ENCODE measurements at places on chromosomes 2 and 18.

DNA sequence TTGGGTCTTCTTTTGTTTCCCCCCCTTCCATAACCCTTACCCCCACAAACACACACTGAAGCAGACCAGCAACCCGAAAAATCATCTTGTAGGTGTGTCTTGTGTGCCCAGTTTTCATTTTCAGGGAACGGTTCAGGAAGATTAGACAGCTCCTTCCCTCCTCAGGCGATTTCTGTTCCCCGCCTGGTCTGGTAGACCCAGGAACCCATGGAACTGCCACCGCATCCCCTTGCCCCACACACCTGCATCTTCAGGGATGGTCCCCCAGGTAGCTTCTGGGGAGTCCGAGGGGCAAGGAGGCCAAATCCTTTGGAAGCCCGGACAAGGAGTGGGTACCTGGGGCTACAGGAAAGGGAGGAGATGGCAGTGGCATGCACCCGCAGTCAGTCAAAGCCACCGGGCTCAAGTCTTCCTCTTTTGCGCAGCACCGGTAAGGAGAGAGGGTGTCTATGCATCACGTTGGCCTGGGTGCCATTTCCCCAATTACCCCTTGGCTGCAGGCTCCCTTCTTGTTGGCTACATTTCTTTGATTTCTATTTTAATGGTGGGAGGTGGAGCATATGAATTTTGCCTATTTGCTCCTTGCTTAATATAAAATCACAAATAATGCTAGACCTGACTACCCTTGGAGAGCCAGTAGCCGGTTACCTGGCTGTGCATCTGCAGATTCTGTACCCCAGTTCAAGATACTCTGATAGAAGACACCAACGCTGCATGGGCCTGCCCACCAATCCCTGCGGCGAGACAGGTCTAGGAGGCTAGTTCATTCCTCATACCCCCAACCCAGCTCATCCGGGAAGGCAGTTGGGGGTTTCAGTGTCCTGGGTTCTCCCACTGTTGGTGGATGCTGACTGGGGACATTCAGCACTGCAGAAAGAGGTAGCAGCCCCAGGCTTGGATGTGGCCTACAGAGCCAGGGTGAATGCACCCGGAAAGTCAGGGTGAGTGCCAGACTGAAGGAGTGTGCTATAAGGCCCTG lies 30.0 kb upstream of the ATP6V1B1 start:
- no peak for DNase-seq

DNA sequence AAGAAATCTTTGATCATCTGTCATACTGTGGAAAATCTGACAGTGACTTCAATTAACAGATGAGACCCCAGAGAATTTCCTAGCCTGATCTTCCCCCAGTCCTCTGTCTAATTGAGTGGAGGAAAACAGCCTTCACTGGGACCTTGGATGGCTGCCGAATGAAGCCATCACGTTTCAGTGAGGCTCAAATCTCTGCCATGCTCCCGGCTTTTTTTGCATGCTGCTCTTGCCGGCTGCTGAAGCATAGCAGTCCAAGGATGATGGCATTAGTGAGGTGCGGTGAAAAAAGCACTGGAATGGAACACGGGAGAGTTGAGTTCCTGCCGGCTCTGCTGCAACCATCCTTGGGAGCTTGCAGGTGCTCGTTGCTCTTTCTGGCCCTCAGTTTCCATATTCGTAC lies 430.5 kb downstream of the SLC4A3 start:
- DNase-seq: no peak

DNA sequence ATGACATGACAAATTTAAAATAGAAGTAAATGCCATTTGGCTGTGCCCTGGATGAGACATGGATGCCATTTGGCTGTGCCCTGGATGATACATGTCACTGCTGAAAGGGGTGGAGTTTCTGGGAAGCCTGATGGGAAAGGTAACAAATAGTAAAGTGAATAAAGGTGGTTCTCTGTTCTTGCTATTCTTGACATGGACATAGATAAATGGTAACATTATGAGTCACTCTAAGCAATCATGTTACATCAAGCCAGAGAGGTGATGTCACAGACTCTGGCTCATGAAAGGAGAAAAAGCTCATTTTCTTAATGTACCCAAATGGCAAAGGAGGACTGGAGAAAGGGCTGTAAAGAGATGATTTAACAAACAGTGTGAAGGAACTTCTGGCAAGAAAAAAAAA lies 86.4 kb downstream of the EML6 start:
- no peak for DNase-seq

- DNase-seq: no peak
These were observed 58.4 kb downstream of the RABL2A start for GRCh38 chr2:113685471-113685870.

DNA sequence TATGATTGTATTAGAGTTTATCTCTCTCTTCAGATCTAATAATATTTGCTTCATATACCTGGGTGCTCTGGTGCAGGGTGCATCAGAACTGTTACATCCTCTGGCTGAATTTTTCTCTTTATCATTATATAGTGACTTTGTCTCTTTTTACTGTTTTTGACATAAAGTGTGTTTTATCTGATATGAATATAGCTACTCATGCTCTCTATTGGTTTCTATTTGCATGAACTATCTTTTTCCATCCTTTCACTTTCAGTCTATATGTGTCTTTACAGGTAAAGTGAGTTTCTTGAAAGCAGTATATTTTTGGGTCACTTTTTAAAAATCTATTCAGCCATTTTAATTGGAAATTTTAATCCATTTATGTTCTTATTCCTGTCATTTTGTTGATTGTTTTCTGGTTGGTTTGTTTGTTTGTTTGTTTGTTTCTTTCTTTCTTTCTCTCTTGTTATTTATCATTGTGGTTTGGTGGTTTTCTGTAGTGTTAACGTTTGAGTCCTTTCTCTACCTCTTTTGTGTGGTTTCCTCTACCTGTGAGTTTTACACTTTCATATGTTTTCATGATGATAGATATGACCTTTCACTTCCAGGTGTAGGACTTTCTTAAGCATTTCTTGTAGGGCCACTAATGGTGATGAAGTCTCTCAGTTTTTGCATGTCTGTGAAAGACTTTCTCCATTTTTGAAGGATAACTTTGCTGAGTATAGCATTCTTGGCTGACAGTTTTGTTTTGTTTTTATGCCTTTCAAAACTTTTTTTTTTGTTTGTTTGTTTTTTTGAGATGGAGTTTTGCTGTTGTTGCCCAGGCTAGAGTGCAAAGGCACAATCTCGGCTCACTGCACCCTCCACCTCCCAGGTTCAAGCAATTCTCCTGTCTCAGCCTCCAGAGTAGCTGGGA lies 54.9 kb downstream of the CCNT2 start:
- DNase-seq: peak; percentile 52

GRCh38 chr2:21404827-21405625 lies 281.3 kb downstream of the TDRD15 start:
- DNase-seq: no peak

DNA sequence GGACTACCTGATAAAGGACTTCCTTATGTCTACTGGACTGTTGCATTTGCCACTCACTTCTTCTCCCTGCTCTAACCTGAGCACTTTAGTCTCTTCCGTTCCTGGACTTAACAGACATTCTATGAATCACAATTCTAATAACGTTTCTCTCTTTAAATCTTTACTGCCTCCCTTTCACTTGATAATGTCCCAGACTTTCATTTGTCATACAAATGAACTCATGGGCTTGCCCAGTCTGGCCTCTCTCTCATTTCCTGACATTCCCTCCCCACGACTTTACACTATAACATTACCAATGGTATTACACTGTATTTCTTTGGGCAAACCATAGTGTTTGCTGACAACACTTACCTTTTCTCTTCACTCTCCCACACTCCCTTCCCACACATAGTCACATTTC lies 540.7 kb upstream of the TMEFF2 start:
- DNase-seq: no peak

DNA sequence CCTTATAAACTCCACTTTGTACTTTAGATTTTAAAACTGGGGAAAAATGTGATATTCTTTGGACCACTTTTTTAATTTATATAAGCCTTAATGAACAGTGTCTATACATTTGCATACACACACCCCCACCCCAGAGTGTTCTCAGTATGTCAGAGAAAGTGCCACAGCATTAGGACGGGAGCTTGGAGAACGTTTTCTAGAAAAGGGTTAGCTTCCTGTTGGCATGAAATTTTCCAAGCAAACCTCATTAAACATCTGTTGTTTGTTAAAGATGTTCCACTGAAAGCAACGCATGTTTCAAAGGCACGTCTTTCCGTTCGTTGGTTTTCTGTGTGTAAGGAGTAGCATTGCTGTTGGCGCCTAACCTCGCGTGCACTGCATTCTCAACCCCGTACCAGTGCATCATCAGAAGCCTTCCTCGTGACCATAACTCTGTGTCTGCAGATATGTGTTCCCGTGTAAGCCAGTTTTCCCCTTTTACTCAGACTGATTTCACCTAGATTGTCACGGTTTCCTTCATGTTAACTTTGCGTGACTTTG lies 228.5 kb downstream of the ALPK2 start:
- DNase-seq: no peak

GRCh38 chr2:229586746-229587705 lies 127.3 kb downstream of the DNER start:
- no peak for DNase-seq
